Ureter (tissue), 1 donor: ENCODE measurements at places on chromosomes 13 and 19. TPM values are rescaled to one million over a fixed set of nuclear protein-coding genes. Genes with fewer than 3 reads are reported as not detected.

GRCh38 chr13:111115061-111115964 lies at the start of gene ARHGEF7:
TSS of gene ARHGEF7 (plus strand) at chr13:111115310. CDS start at chr13:111115527, 217 bp downstream.
- DNase-seq = no peak

DNA sequence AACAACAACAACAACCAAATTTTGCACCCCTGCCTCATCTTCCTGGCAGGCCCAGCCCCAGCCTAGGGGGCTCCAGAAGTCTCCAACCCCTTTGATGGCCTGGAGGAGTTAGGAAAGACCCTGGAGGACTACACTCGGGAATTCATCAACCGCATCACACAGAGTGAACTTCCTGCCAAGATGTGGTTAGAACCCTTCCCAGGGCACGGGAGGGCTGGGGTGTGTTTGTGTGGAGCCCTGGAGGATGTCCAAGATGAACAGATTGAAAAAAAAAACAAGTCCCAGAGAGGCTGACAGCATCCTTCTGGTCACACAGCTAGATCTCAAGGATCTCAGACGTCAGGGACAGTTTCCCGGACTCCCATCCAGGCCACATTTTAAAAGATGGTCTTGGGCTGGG lies 13.3 kb downstream of the APOC1 start:
- no peak for DNase-seq

Gene IGSF23
- not detected for total RNA-seq

Gene MCF2L
- total RNA-seq = 115 TPM
